ENCODE measurements at places on chromosomes 13 and 19.

- peak; percentile 18 for DNase-seq
Measured at GRCh38 chr13:22278336-22278929, 607.6 kb downstream of the FGF9 start.

DNA sequence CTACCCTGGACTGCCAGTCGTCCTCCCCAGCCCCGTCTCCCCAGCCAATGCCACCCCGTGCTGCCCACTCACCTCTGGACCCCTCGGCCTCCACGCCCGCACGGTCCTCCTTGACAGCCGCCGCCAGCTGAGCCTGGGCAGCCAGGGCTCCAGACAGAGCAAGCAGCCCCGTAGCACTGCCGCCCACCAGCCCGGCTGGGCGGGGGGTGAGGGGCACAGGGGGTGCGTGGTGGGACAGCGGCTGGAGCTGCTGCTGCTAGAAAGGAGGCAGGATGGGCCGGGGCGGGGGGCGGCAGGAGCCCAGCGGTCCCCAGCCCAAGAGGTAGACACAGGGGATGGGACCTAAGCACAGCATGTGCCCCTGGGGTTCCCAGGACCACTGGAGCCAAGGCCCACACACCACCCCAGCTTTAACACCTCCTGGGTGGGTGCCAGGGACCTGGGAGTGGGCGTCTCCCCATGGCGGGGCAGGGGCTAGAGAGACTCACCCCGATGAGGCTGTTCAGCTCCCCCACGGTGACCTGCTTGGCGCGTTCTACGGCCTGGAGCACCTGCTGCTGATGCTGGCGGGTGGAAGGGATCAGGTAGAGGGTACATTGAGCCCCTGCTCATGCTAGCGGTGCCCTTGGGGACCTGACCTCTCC lies 9.7 kb downstream of the TLE2 start:
- no peak for DNase-seq

- peak; percentile 8 for DNase-seq
Measured at GRCh38 chr13:60226507-60226906, 62.8 kb upstream of the DIAPH3 start.

GRCh38 chr13:30789166-30789862 lies 54.0 kb downstream of the ALOX5AP start:
- no peak for DNase-seq

DNA sequence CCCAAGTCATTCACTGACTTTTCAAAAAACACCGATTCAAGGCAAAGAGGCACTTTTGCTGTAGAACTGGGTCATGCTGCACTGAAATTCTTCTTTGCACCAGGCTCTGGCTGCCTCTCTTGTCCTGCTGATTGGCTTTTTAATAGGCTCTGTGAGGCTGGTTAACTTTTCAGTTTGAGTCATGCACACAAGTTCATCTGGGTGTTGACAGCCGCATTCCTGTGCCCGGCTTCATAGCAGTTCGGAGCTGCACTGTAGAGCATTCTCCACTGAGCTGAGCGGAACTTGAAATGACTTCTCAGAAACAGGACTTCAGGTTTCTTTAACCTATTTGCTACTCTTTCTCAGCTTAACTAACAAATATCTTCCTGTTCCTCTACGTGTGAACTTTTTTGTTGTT lies 978.3 kb downstream of the UQCRFS1 start:
- no peak for DNase-seq

GRCh38 chr13:27022571-27023311 lies 148.9 kb downstream of the USP12 start:
- peak; percentile 67 for DNase-seq

GRCh38 chr13:99448546-99448945 lies 52.7 kb upstream of the TM9SF2 start:
- no peak for DNase-seq

Data from AG04450 (cell line).